Ascending aorta (tissue), 2 donors: ENCODE measurements at places on chromosomes 12 and 14. TPM values are rescaled to one million over a fixed set of nuclear protein-coding genes. Genes with fewer than 3 reads are reported as not detected.

Gene IAPP
- not detected for total RNA-seq

Gene TAS2R20
- total RNA-seq, result 4.7 TPM

Gene KIF26A
- 32.6 TPM for total RNA-seq

Gene SIX4
- total RNA-seq, result 1.4 TPM

DNA sequence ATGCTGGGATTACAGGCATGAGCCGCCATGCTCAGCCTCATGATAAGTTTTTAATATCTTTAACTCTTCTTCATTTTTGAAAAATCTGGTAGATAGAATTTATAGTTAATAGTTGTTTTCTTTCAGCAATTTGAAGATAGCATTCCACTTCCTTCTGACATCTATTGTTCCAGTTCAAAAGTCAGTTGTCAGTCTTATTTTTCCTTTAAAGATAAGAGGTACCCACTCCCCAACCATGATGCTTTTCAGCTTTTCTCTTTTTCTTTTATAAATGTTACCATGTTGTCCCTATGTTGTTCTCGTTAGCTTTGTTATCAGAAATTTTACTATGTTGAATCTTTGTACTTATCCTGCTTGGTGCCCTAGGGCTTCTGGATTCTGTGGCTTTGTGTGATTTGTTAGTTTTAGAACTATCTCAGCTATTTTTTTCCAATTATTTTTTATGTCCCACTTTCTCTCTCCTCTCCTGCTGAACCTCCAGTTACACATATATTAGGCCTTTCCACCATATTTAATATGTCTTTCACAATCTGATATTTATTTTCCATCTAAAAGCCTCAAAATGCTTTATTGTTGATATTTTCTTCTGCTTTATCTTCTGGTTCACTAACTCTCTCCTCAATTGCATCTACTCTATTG, 181.6 kb upstream of the FOXN3 start:
- no peaks in the 10 kb centered on the region for H3K36me3 ChIP-seq
- H3K4me1 ChIP-seq, result no peaks in the 10 kb centered on the region
- no peak overlapping the region for H3K4me3 ChIP-seq
- H3K27me3 ChIP-seq, result no peaks in the 10 kb centered on the region
- no peak for DNase-seq
- H3K27ac ChIP-seq, result no peak overlapping the region

- no peak overlapping the region for H3K4me3 ChIP-seq
- no peaks in the 10 kb centered on the region for H3K27me3 ChIP-seq
- DNase-seq, result peak; percentile 39
- no peaks in the 10 kb centered on the region for H3K36me3 ChIP-seq
Measured at GRCh38 chr14:68510201-68511128, 282.4 kb downstream of the ZFP36L1 start.
